ENCODE measurements at places on chromosomes 4 and X.

GRCh38 chrX:107748506-107748905 is 27.1 kb downstream of the TSC22D3 start:
- DNase-seq = no peak

DNA sequence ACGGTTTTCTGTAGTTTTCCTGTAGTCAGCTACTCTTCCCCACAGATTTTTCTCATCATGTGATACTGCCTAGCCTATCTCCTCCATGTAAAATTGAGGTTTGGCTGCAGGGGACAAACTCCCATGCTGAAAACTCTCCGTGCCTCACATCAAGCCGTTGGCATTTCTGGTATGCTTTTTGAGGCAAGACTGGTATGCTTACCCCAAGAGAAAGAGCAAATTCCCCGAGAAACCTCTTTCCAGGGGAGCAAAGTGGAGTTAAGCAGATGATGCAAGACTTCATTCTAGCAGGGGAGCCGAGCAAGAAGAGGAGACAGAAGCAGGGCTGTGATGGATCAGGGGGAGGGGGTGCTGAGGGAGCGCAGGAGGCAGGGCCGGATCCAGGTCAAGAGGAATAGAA is 4.8 kb downstream of the SOWAHD start:
- DNase-seq = peak; percentile 79

DNA sequence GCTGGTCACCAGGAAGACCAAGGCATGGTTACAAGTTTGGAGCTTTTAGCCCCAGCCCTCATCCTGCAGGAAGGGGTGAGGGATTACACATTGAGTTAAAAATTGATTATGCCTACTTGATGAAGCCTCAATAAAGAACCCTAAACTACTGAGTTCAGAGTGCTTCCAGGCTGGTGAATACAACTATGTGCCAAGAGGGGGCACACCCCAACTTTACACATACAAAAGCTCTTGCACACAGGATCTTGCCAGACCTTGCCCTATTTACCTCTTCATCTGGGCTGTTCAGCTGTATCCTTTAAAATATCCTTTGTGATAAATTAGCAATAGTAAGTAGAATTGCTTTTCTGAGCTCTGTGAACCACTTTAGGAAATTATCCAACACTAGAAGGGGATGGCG is 489.3 kb downstream of the INPP4B start:
- no peak for DNase-seq

- DNase-seq = no peak
Measured at GRCh38 chr4:21900211-21900610, 48.4 kb downstream of the KCNIP4 start.

DNA sequence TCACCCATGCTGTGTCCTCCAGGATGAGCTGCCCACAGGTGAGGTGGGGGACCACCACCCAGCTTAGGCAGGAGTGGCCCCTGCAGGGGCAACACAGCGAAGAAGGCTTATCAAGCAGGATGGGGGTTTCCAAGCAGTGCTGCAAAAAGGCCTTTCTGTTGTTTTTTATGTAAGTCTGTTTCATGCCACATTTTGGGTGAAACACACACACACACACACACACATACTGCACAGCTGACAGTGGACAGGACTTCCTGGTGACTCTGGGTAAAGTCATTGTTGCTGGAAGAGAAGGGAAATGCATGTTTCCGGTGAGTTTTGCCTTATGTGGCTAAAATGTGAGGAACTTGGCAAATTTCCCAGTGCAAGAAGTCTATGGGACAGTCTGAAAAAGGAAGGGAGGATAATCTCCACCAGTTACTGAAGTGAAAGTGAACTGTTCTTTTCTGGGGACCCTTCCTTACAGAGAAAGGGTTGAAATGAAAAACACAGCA is 119.2 kb downstream of the IRF2 start:
- DNase-seq = peak; percentile 98

GRCh38 chr4:39616651-39617050 is 22.0 kb downstream of the SMIM14 start:
- peak; percentile 69 for DNase-seq

- no peak for DNase-seq
Measured at GRCh38 chr4:2810388-2810787, 17.5 kb downstream of the SH3BP2 start.

DNA sequence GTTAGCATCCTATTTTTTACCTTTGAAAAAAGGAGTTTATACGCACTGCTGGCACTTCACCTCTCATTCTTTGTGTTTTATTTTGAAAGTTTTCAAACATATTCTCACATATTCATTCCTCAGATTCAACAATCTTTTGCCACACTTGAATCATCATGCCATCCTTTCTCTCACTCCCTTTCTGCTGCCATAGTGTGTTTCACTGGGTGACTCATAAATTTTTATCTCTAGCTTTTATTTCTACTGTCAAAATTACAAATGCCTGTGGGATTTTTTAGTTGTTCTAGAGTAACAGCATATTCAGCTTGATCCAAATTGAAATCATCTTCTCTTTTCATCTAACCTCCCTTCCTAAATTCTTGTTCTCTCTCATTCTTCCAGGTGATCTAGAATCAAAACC is 28.0 kb downstream of the MFSD8 start:
- DNase-seq = peak; percentile 35

DNA sequence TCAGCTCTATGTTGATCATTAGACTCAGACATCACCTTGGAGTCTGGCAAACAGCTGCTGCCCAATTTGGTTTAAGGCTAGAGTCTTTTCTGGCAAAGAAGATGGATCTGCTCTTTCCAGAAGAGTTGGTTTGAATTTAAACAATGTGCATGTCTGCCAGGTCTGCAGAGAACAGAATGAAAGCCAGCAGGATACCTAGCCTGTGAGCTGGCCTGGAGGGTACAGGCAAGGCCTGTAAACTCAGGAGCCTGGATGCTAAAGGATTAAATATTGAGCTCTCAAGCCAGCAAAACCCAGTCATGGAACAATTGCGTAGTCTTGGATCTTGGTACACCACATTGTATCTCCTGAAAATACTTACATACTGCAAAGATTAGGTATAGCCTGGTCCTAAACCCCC is 15.6 kb upstream of the PDLIM3 start:
- DNase-seq = no peak

GRCh38 chr4:10656988-10657387 is 27.6 kb downstream of the CLNK start:
- no peak for DNase-seq

DNA sequence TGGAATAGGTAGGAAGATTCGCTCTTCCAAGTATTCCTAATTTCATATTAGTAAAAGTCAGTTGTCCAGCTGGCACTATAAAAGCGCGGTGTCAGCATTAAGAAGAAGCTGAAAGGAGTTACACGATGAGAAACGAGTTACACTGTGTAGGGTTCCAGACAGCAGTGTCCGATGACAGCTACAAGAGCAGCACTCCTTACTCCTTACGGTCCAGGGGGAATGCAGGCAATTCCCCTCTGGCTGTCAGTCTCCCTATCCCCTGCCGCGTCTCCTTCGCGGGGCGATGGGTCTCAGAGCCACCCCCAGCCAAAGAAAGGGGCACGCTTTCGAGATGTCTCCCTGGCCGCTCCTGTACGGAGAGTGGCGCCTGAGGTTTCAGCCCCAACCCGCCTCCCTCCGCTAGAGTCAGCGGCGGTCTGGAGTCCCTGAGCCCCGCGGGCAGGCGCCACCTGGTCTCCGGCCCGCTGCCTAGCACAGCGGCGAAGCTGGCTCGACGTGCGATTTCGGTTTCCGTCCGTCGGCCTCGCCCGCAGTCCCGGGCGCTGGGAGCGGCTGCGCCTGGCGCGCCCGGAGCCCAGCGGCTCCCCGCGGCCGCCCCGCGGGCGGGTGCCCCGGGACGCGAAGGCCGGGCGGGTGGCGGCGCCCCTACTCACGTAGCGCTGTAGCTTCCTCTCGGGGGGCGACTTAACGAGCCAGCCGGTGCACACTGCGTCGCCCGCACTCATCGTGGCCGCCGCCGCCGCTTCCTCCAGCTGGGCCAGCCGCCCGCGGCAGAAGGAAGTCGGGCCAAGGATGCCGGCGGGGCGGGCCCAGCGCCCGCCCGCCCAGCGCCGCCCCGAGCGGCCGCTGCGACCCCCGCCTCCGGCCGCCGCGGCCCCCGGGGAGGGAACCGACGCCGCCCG is at the start of gene GAB3:
GAB3 (minus strand) TSS at position 777 of the 902 bp plus-strand sequence; CDS start at position 725, 52 bp downstream.
- peak; percentile 48 for DNase-seq

GRCh38 chr4:2805712-2806389 is 13.0 kb downstream of the SH3BP2 start:
- no peak for DNase-seq

- DNase-seq = peak; percentile 15
Measured at GRCh38 chrX:103431316-103431715, 55.0 kb downstream of the BEX3 start.

GRCh38 chr4:12409507-12410190 is 981.0 kb upstream of the HS3ST1 start:
- DNase-seq = peak; percentile 71

- DNase-seq = no peak
Measured at GRCh38 chr4:15809466-15809865, 31.3 kb downstream of the CD38 start.

DNA sequence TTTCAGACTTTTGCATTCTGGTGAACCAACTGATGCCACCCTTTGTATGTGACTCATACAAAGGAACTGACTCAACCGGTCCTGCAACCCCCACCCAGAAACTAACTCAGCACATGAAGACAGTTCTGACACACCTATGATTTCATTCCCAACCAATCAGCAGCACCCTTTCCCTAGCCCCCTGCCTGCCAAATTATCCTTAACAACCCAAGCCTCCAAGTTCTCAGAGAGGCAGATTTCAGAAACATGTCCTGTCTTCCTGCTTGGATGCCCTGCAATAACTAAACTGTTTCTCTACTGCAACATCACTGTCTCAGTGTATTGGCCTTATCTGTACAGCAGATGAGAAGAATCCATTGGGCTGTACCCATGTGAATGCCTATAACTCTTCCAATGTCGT is 284.7 kb downstream of the CAMK2D start:
- peak; percentile 73 for DNase-seq

- no peak for DNase-seq
Measured at GRCh38 chr4:90198086-90198847, 71.1 kb downstream of the CCSER1 start.

DNA sequence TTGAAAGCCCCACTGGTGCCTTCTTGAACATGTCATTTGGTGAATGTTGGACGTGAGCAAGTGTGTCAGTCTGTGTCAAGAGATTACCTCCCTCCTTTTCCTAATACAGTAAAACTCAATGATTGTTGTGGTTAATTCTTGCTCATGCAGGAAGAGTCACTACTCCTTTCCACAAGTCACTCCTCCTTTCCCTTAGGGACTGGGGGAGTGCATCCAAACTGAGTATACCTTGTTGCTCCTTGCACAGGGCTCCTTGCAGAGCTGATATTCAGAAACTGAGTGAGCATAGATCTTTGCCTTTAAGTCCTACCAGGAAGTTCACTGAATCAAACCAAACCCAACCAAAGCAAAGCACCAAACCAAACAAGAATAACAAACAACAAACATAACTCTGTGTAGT is 63.9 kb downstream of the GPR50 start:
- no peak for DNase-seq

DNA sequence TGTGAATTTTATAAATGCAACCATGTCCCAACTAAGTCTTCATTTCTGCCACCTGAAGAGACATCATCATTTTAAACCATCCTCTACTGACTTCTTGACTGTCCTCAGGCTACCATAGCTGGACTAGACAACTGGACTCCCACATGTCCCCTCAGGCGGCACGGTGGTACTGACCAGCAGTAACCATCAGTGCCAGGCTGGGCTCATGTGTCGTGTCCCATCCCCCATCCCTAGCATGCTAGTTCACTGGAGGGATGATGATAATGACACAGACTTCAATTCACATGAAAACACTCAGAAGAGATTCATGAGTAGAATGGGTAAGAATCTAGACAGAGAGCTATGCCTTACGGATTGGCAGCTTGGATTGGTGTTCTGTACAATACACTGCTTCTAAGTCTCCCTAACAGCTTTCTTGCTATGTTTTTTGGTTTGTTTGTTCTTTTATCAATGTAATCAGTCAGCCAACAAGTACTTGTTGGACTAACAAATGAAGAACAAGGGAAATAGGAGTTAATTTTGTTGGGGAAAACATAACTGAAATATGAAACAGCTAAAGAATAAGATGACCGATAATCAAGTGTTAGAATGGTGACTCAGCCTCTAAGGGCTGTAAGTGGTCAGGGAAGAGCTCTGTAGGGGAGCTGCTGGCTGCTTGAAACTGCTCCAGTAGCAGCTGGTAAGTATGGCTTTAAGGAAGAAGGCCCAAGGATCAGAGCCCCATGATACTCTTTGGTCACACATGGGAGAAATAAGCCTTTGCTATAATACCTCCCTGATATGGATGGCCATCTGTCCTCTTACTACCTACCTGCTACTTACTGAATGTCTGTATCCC is 10.3 kb downstream of the ZDHHC9 start:
- DNase-seq = peak; percentile 62

- DNase-seq = peak; percentile 91
Measured at GRCh38 chr4:73725985-73726384, 14.4 kb upstream of the CXCL8 start.

DNA sequence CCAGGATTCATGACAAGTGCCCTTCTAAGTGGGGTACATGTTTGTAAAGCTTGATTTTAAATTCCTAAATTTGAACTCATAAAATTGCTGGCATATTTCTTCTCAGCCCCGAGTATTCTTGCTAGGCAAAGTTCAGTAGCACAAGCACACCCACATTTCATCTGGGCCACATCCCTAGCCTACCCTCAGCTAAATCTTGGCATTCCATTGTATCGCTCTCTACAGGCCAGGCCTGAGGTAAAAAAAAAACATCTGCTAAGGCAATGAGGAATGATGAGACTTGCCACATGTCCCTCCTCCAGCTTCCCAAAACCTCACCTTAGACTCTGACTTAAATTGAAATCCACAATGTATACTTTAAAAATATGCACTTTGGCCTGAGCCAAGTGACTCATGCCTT is 51.4 kb upstream of the VCX3B start:
- DNase-seq = no peak

DNA sequence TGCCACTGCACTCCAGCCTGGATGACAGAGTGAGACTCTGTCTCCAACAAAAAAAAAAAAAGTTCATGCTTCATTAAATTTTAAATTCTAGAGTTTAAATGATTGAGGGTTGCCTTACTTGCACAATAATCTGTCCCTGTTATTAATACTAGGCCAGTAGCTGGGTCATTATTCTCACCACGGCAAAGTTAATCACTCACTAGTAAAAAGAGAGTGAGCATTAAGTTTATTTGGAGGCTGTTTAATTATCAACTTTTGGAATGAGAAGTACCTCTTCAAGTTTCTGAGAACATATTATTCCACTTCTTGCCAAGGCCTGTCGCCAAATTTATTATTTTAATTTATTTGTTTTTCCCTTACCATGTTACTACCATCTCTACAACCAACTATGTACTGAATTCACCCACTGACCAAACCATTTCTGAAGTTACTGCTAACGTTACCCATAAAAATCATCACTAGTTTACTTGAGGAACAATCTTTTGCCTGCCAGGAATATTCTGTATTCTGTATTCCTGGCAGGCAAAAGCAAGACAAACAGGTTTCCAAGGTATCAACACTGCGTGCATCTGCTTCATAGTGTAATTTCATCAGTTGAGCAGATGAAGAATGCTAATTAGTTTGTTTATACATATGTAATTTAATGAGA is 26.5 kb downstream of the GUCY1A1 start:
- no peak for DNase-seq

DNA sequence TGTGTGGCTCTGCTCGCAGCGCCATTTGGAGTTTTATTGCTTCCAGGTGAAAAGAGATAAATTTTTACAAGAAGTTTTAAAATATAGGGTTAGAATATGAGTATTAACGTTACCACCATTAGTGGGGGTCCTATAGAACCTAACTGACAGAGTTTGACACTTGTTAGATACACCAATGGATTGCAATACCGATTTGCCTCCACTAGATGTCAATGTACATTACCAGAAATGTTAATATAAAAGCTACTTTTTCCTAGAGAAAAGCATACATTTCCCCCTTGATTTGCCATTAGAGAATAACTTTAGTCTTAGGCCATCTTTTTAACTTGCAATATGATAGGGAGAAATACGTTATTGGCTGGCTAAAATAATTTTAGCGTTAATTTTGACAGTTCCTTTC is 108.4 kb downstream of the LINC00632 start:
- peak; percentile 42 for DNase-seq

All from cardiac fibroblast (primary cell).